ENCODE measurements at places on chromosomes 11 and 22.
A peak's percentile ranks its signal among the peaks of the same experiment; 100 is the strongest.

DNA sequence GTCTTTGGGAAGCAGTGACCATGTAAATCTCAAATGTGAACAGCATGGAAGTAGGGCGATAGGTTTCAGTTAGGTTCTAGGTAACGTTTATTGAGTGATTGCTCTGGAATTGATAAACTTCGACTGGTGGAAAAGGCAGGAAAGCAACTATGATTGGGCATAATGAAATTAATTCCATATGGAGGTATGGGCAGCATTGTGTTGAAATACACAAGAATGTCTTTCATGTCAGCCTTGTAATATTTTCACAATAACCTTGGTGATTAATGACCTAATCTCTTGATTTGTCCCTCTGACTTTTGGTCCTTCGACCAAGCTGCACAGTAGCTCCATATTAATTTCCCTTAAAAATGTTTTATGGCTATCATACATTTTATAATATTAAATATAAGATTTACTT lies 2.8 kb downstream of the CEP57 start:
- no peak for DNase-seq

DNA sequence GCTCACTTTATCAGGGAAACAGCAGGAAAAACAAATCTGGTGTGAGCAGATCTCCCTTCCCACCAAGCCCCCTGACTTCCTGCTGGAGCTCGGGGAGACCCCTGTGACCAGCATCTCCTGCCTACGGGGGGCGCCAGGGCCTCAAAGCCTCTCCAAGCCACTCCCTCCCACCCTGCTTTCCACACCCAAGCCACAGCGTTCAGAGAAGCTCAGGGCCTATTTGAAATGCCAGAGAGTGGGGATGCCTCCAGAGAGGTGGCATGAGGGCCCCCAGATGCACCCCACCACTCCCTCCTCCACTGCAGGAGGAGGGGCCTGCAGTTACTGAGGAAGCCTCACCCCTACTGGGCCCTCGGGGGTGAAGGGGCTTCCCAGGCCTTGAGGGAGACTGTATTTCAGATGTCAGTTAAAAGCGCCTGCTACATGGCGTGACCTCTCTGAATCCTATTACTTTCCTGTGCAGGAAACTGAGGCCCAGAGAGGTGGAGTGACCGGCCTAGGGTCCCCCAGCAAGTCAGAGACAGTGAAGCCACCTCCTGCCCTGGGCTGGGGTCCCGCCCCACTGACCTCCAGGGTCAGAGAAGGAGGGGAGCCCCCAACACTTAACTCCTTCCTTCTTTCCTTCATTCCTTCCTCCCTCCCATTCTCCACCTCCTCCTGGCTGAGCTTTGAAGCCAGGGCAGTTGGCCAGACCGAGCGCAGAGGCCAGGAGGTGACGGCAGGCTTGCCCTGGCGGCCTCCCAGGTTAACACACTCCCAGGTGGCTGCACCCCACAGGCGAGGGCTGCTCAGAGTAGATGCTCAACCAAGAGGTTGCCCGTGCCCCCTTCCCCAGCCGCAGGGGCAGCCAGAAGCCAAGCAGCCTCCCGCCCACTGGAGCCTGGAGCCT lies 6.0 kb upstream of the CDKN1C start:
- peak; percentile 42 for DNase-seq

DNA sequence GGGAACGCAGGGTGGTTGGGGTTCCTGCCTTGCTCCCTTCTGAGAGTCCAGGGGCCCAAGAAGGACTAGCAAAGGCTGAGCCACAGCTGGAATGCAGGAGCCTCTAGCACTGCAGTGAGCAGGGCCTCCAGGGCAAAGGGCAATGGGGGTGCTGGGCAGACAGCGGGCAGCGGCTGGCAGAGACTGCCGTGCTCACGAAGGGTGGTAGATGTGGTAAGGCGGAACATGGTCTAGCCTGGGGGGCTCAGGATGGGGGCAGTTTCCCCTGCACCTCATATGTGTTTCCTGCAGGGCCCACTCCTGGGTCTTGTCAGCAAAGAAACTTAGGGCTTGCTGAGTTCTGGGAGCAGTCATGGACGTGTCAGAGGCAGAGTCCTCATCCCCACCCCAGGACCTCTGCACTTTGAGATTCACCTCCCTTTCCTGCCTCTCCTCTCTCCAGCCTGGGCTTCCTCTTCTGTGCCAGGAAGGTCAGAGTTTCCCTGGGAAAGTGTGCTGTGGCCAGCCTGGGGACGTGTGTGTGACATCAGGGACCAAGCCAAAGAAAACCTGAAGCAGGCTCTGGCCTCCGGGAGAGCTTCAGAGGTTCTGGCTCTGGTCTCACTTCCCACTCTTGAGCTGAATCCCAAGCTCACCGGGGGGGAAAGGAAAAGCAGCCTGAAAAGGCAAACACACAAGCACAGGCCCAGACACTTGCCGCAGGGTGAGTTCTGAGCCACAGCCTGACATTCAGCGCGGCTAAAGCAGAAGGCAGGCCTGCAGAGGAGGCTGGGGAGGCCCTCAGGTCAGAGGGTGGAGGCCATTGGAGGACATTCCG lies 4.4 kb downstream of the MOGAT2 start:
- DNase-seq: no peak

DNA sequence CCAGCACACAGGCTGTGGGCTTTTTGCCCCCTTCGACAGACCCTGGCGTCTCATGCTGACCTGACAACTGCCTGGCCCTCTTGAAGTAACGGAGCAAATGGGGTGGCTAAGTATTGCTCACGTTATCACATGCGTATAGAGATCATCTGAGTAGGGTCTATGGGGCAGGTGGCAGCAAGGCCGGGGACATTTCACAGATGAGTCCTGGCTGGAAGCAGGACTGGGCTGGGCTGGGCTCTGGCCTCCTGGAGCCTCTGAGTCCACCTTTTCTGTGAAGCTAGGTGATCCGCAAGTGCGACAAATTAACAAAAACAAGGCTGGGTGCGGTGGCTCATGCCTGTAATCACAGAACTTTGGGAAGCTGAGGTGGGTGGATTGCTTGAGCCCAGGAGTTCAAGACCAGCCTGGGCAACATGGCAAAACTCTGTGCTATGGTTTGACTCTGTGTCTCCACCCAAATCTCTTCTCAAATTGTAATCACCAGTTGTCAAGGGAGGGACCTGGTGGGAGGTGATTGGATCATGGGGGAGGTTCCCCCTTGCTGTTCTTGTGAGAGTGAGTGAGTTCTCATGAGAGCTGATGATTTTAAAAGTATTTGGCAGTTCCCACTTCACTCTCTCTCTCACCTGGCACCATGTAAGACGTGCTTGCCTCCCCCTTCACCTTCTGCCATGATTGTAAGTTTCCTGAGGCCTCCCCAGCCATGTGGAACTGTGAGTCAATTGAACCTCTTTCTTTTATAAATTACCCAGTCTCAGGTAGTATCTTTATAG lies 122.0 kb downstream of the MPPED1 start:
- DNase-seq: no peak

GRCh38 chr22:20566420-20567260 lies 59.2 kb downstream of the MED15 start:
- DNase-seq: peak; percentile 39

DNA sequence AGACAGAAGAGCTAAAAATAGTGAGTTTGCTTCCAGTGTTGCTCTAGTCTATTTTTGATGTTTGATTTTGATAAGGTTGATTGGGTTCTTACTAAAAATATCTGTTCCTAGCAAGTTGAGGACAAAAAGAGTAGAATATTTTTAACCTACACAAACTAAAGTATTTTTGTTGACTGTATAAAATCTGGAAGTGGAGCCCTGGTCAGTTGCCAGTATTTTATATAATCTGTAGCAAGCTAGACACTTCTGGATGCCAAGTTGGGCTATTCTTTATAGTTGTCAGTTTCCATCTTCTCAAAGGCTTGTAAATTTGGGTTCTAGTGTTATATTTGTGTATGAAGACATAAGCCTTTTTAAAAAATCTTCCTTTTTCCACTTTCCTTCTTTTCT lies 56.7 kb downstream of the HSD17B12 start:
- peak; percentile 8 for DNase-seq

DNA sequence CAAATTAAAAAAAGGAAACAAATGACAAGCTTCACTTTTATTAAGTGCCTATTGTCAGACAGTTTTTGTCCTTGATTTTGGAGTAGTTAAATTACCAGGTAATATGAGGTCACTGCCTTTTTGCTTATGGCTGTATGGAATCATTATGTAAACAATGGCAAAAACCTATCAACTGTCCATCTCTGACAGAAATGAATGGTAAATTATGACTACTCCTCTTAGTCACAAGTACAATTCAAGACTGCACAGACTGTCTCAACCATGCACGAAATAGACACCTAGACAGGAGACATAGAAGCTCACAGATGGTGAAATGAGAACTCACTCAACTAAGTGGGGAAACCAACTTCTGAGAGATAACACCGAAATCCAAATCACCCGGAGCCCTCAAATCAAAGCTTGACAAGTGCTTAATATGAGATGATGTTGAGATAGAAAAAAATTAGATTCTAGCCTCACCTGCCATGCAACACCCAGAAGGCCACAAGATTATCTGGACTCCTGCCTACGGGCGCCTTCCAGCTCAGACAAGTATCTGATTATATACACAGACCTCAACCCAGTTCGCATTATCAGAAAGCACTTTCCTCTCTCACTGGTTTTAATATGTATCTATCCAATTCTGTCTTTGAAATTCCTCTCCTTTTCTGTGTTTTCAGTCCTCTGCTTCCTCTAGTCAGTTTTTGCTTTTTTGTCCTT lies 199.3 kb downstream of the CADM1 start:
- DNase-seq: no peak
